ENCODE measurements at places on chromosomes 6 and 20.

DNA sequence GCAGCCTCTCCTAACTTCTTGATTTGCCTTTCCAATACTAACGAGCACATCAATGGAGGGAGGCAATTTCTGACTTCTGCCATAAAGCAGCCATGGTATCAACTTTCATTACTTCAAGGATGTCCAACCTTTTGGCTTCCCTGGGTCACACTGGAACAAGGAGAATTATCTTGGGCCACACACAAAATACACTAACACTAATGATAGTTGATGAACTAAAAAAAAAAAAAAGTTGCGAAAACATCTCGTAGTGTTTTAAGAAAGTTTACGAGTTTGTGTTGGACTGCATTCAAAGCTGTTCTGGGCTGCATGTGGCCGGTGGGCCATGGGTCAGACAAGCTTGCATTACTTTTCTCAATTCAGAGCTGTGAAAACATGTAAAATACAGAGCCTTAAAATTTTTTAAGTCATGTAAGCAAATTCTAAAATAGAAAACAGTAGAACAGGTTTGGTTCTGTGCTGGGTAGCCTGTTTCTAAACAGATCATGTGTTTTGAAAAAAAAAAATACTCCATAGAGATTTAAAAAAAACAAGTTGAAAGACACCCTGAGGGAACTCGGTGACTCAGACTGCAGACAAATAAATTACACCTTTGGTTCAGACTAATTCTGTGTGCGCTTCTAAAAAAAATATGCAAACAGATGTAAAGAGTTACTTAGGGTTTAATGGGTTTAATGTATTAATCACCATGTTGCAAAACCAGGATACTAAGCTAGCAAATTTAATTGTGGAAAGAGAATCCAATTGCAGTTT, 43.6 kb upstream of the SLC22A23 start:
- no peak for DNase-seq

- DNase-seq = no peak
These were observed 125.4 kb downstream of the MAN1A1 start for GRCh38 chr6:119224095-119224701.

DNA sequence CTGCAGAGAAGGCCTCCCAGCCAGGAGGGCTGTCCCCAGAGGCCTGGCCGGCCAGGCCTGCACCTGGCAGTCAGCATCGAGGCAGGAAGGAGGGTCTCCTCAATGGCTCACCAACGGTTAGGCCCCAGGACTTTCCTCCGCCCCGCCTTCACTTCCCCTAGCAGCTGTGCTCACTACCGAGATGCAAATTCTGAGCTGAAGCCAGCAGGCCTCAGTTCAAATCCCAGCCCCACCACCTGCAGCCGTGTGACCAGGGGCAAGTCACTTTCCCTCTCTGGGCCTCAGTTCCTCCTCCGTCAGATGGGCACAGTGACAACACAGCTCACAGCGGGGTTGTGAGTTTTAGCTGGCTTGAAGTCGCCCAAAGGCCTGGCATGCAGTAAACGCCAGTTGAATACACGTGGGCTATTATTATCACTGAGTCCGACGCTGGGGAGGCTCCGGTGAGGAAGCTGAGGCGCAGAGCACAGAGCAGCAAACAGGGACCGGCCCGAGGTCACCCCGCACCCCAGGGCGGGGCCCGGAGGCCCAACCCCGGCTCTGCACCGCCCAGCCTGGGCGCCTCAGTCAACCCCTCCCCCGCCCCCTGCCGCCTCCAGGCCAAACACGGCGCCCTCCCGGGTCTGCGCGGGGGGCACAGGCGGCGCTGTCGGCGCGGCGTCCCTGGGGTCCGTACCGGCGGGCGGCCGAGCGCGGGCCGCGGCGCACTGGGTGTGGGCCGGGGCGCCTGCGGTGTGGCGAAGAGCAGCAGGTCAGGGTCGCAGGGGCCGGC, 671 bp downstream of the E2F1 start:
- peak; percentile 56 for DNase-seq

- DNase-seq = no peak
These were observed 187.9 kb upstream of the ECI2 start for GRCh38 chr6:4323322-4323721.

- no peak for DNase-seq
These were observed 16.4 kb downstream of the CASS4 start for GRCh38 chr20:56428410-56428809.

GRCh38 chr6:96926425-96926824, 1.9 kb downstream of the KLHL32 start:
- no peak for DNase-seq

DNA sequence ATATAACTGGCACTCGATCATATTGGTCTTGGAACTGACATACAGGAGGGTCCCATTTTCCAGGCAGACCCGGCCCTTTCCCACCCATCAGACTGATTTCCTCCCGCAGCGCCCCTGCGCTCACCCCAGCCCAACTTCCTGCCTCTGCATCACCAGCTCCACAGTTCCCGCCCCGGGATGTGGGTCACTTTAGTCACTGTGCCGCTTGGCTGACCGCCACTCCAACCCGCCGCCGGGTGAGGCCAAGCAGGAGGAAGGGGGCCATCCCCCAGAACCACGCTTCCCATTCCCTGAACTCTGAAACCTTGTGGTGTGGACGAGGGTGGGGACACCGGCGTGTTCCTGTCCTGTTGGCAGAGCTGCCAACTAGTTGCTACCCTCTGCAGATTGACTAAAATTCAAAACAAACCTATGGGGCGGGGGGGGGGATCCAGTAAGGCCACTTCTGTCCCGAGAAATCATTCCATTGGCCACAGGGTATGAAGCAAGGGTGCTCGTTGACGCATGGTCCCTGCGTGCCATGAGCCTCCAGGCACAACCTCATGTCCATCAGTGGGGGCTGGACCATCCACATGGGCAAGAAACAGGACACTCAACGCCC, 12.3 kb downstream of the TGM2 start:
- no peak for DNase-seq
